Stimulated activated CD8-positive, alpha-beta memory T cell treated with anti-CD3 and anti-CD28 coated beads, Interleukin-7, amount 100 ng/mL, for 1 hour (primary cell): ENCODE measurements at places on chromosomes 11 and 22.

GRCh38 chr22:20763630-20764470, 10.1 kb upstream of the SERPIND1 start:
- no peak for DNase-seq

DNA sequence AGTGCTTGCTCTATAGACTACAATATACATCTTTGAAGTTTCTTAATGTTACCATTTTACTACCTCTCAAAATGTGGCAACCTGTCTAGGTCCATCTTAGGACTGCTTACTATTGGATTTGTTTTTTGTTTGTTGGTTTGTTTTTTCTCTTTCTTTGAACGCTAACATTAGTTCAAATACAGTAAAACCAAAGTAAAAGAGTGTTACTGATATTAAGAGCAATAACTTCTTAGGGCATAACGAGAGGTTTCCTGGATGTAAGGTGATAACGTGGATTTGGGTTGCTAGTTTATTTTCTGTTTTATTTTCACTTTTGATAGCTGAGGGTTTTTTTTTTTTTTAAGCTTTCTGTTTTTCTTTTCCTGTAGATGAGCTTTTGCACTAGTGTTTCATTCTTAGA, 43.6 kb downstream of the TMEM135 start:
- DNase-seq = no peak

- DNase-seq = no peak
Observed at GRCh38 chr11:85893395-85893794, 38.2 kb downstream of the CCDC83 start.

DNA sequence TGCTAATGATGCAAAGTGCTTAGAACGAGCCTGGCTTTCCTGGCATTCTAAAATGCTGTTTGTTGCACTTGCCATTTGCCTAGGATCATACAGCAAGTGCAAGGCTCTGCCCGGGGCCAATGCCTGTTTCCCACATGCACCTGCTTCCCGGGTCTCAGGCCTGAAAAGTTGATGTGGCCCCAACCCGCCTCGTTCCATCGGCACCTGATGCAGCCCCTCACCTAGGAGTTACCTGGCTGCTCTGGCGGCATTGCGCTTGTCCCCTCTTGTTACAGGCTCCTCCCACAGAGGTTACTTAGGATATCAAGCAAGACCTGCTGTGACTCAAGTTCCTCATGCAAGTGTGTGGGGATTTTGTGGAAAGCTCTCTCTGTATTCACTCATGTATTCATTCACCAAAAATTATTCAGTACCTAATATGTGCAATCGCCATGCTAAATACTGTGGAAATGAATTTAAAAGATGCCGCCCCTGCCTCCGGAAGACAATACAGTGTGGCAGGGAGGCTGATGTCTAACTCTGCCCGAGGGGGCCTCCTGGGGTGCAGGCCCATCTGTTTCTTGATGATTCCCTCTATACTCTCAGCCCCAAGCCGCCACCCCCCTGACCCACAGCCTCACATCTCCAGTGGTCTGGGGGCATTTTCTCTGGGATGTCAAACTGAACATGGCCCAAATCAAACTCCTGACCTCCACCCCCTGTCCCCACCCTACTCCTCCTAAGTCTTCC, 184.5 kb downstream of the EFCAB6 start:
- no peak for DNase-seq

GRCh38 chr11:71373791-71374454, 74.3 kb downstream of the DHCR7 start:
- no peak for DNase-seq

DNA sequence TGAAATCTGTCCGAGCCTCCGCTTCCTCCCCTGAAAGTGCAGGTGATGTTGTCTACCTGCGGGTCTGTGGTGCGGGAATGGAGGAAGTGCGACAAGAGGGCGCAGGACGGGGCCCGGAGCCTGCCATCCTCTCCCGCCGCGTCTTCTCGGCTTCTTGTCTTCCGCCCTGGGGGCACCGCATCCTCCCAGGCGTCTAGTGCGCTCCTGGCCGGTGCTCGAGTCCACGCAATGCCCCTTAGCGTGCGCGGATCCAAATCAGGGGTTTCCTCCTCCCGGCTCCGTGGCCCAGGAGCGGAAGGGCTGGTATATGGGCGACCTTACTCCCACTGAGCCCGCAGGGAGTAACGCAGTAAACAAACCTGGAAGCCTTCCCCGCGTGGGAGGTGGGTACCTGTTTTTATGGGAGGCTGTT, 405 bp downstream of the SFI1 start:
- no peak for DNase-seq

DNA sequence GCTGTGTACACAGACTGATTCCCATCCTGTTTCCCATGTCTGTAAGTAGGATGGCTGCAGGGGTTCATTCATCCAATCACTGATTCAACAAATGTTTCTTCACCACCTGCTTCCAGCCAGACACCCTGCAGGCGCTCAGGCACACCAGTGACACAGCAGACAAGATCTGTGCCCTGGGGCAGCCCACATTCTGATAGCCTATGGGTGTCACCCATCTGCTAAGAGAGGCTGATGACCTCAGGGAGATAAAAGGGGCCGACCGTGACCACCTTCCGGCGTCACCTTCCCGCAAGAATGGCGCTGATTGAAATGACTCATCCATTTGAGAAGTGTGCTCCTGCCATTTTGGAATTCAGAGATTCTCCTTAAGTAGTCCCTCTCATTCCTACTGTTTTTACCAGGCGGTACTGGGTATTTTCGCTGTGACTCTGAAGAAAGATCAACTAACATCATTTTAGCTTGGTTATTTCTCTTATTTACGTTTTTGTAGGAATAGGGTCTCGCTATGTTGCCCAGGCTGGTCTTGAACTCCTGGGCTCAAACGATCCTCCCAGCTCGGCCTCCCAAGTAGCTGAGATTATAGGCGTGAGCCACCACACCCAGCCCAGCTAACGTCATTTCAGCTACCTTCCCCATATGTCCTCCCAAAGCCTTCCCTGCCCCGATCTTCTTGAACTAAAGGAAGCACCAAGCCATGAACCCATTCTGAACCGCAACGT, 73.2 kb upstream of the BID start:
- DNase-seq = no peak

DNA sequence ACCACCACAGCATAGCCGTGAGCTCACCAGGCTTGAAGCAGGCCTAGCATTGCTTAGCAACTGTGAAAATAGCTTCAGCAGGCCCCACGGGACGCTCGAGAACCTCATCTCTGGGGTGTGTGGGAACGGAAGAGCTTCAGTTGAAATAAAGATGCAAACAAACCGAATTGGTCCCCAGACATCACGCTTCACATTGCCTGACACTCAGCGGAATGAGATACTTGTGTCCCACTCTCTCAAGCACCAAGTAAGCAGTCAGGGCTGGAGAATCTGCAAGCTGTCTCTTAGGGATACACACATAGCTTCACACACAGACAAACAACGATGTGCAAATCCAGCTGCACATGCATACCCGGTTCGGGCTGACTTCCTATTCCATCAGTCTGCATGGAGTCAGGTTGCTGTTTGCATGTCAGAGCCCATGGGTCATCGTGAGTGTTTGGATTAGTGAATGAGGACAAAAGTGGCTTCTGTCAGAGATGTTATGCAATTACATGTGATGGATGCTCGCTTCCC, 205.7 kb downstream of the SNX19 start:
- no peak for DNase-seq

GRCh38 chr11:2120359-2121100, 18.7 kb downstream of the IGF2 start:
- no peak for DNase-seq

- no peak for DNase-seq
Observed at GRCh38 chr22:45424241-45424731, 10.8 kb downstream of the RIBC2 start.

- DNase-seq = no peak
Observed at GRCh38 chr11:64251016-64251752, at the start of gene PLCB3. PLCB3 (plus strand) TSS chr11:64251530; CDS start chr11:64251650, 120 bp downstream.

- no peak for DNase-seq
Observed at GRCh38 chr11:69644071-69644961, 3.4 kb downstream of the CCND1 start.

GRCh38 chr11:118106789-118107335, 20.1 kb upstream of the SMIM35 start:
- DNase-seq = no peak

GRCh38 chr11:9566561-9567063, 6.9 kb upstream of the WEE1 start:
- DNase-seq = no peak

GRCh38 chr22:35840302-35840739, 122.6 kb downstream of the APOL5 start:
- DNase-seq = no peak

DNA sequence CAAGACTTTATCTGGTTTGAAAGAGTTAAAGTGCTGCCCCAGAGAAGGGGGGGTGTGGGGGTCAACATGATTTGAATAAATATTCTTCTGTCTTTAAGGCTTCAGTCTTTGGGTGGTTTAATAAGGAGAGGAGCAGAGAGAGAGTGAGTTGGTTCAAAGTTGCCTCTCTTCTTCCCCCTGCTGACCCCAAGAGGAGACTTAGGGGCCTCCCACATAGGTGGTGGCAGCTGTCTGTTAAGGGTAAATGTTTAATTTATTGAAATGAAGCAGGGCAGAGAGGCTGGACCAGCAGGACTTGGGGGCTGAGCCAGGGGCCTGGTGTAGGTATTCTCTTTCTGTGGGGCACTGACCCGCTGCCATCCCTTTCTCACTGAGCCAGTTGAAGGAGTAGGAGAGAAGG, 5.5 kb downstream of the POU2F3 start:
- no peak for DNase-seq

- DNase-seq = no peak
Observed at GRCh38 chr11:119218141-119218878, 12.2 kb downstream of the CBL start.

DNA sequence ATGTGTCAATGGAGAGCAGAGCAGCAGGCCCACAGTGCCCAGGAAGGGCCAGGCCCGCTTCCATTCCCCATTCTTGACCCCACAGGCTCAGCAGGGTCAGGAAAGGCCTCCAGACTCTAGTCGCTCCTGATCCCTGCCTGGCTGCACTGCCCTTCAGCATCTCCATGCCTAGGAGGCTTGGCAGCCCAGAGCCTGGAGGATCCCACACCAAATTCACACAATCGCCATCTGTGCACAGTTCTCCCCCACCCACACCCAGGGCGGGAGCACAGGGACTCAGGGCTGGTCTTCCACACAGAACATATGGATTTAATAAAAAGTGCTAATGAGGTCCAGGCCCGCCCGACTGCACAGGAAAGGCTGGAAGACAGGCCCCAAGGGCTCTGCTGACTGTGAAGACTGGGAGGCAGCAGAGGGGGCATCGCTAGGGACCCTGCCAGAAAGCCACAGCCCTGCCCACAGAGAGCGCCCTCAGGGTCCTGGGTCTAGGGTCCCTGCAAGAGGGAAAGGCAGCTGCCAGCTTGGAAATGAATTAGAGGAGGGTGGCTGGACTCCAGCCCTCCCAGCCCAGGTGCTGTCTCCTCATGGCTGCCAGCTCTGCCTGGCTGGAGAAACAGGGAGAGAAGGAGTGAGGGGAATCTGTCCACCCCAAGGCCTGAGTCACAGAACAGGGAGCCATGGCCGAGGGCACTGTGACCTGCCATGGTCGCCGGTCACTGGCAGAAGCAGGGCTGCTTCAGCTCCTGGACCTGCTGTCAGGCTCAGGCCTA, 39.7 kb downstream of the DKK3 start:
- DNase-seq = no peak

GRCh38 chr22:32245042-32245441, 10.1 kb downstream of the SLC5A4 start:
- no peak for DNase-seq

- DNase-seq = no peak
Observed at GRCh38 chr11:19763330-19763729, 50.7 kb downstream of the NAV2 start.

DNA sequence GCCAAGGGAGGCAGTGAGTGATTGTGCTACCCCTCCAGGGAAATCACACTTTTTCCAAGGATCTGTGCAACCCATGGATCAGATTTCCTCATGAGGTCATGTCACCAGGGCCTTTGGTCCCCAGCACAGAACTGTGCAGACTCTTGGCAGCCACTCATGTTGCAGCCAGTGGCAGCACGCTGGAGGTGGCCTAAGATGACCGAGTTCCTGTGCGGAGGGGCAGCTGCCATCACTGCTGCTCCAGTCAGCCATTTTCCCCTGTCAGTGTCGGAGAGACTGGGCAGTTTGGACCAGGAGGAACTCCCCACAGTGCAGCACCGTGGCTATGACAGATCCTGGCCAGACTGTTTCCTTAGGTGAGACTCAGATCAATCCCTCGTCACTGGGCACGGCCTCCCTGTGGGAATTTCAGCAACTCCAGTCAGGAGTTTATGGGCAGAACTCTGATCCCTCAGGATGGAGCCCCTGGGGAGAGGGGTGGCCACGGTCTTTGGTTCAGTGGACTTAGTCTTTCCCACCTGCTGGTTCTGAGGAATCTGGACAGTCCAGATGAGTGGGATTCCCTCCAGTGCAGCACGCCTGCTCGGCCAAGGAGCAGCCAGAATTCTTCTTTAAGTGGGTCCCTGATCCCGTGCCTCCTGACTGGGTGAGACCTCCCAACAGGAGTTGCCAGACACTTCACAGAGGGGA, 194.6 kb upstream of the CARD18 start:
- DNase-seq = no peak

DNA sequence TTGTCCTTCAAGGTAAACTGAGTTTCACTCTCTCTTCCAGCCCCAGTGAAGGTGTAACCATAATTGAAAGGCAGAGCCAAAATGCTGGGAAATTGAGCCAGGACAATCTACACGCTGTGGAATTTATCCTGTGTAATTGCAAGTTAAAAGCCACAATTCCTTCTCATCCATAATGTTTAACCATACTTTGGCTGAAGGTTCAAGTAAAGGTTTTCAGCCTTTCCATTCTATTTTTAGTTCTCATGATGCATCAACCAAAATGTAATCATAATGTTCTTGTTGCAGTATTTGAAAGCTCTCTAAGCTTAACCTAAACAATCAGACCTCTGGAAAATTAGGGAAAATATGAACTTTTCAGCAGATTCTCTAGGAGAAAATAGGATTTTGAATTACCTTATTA, 14.0 kb upstream of the ARHGAP42 start:
- DNase-seq = no peak

- DNase-seq = no peak
Observed at GRCh38 chr11:76047766-76048165, 158.5 kb downstream of the WNT11 start.

- no peak for DNase-seq
Observed at GRCh38 chr11:76723142-76723541, 52.6 kb upstream of the LRRC32 start.
